GM12878 (cell line): ENCODE measurements at places on chromosomes 4 and X. TPM values are rescaled to one million over a fixed set of nuclear protein-coding genes. Genes with fewer than 3 reads are reported as not detected.

- H3K4me1 ChIP-seq = peaks cover 31% of the 10 kb centered on the region
- peak overlapping the region; percentile 90 for H3K27ac ChIP-seq
- no peak for DNase-seq
- no peaks in the 10 kb centered on the region for H3K27me3 ChIP-seq
- peak overlapping the region; percentile 64; the same call in 1 of the 2 replicates for H3K4me3 ChIP-seq
- H3K36me3 ChIP-seq = no peaks in the 10 kb centered on the region
Observed at GRCh38 chrX:56762707-56763555, 33.9 kb downstream of the NBDY start.

- no peaks in the 10 kb centered on the region for H3K27me3 ChIP-seq
- H3K27ac ChIP-seq = no peak overlapping the region
- no peaks in the 10 kb centered on the region for H3K36me3 ChIP-seq
- no peaks in the 10 kb centered on the region for H3K4me1 ChIP-seq
- H3K4me3 ChIP-seq = no peak overlapping the region
Observed at GRCh38 chrX:51837921-51838320, 55.5 kb upstream of the MAGED1 start.

- no peak for DNase-seq
- peaks cover 7% of the 10 kb centered on the region; the same call in 1 of the 2 replicates for H3K4me1 ChIP-seq
- H3K4me3 ChIP-seq = peak overlapping the region; percentile 63
Observed at GRCh38 chr4:123398853-123399626, 2.4 kb downstream of the SPRY1 start.

GRCh38 chr4:82373486-82373815, 340 bp downstream of the HNRNPD start:
- DNase-seq = no peak
- no peaks in the 10 kb centered on the region for H3K36me3 ChIP-seq
- no peaks in the 10 kb centered on the region for H3K27me3 ChIP-seq
- H3K4me1 ChIP-seq = peaks cover 6% of the 10 kb centered on the region
- peak overlapping the region; percentile 86 for H3K4me3 ChIP-seq

DNA sequence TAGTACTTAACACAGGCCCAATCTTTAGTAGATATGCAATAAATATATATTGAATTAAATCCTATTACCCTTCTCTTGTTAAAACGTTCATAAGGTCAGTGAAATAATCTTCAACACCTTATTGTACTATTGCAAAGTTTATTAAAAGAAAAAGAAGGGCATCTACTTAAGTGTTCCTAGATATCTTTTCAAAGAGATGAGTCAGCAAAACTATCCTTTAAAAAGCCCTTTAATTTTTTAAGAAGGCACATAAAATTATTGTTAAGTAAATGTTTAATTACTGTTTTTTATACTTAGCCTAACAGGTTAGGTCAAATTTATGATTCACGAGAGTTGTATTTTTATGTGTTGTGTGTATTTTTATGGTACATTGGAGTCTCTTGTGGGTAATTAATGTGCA, 77.3 kb upstream of the PPP1R2C start:
- no peaks in the 10 kb centered on the region for H3K4me1 ChIP-seq
- H3K27ac ChIP-seq = no peak overlapping the region
- no peaks in the 10 kb centered on the region for H3K36me3 ChIP-seq
- no peak overlapping the region for H3K4me3 ChIP-seq

GRCh38 chr4:121239951-121240350, 75.8 kb upstream of the TNIP3 start:
- H3K4me1 ChIP-seq = no peaks in the 10 kb centered on the region
- H3K27ac ChIP-seq = no peak overlapping the region
- H3K27me3 ChIP-seq = no peaks in the 10 kb centered on the region
- no peak overlapping the region for H3K4me3 ChIP-seq
- no peak for DNase-seq

- no peak overlapping the region for H3K4me3 ChIP-seq
- no peak overlapping the region for H3K27ac ChIP-seq
- no peaks in the 10 kb centered on the region for H3K36me3 ChIP-seq
- peaks cover 24% of the 10 kb centered on the region for H3K4me1 ChIP-seq
Observed at GRCh38 chrX:13059637-13060499, 15.4 kb upstream of the FAM9C start.

DNA sequence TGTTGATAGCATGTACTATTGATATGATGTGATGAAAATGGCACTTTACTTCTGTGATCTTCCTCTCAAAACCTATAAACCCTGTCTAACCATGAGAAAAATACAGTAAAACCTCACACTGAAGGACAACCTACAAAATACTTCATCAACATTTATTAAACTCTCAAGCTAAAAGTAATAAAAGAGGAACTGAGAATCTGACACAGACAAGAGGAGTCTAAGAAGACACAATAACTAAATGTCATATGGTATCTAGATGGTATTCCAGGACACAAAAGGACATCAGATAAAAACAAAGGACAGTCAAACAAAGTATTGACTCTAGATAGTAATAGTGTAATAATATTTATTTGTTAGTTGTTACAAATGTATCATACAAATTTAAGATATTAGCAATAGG, 655.3 kb downstream of the SH3BGRL start:
- no peak overlapping the region for H3K4me3 ChIP-seq
- no peaks in the 10 kb centered on the region for H3K27me3 ChIP-seq
- H3K4me1 ChIP-seq = no peaks in the 10 kb centered on the region
- no peaks in the 10 kb centered on the region for H3K36me3 ChIP-seq
- no peak overlapping the region for H3K27ac ChIP-seq
- no peak for DNase-seq

MTMR8 gene
- 3.0 and 3.3 TPM in 2 replicates for total RNA-seq

CCKAR gene
- not detected in 2 replicates for total RNA-seq

L1CAM gene
- total RNA-seq = 0.24 and 0.64 TPM in 2 replicates

ARHGAP10 gene
- 22.6 and 23.4 TPM in 2 replicates for total RNA-seq

LRAT gene
- not detected in 2 replicates for total RNA-seq
